ENCODE measurements at places on chromosomes 2 and 18.

- DNase-seq, result no peak
Observed at GRCh38 chr2:58984731-58985130, 743.6 kb upstream of the FANCL start.

DNA sequence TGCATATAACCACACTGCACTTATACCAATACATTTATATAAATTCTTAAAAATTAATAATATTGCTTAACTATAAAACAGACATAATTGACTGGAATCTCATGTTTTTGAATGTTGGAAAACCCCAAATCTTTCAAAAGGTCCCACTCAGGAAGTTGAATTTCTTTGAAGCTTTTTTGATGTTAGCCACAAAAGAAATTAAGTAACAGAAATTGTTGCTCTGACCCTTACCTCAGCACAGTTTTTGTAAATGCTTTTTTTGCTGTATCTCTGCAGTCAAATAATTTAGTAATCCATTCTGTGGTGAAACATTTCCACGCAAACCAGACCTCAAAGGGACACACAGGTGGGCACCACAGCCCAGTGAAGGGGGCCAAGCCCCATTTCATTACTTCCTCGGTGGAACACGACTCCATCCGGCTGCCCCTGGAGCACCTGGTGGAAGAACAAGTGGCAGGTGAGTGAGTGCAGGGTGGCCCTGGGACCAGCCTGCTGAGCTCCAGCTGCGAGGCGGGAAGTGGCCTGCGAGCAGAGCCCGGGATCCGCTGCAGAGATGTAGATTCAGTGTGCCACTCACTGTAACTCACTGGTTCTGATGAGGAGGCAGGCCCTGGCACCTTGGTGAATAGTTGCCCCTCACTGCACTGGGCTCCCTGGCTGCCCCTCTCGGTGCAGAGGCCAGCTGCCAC lies 8.4 kb downstream of the SCLY start:
- DNase-seq, result no peak

GRCh38 chr2:31227110-31227509 lies 6.8 kb upstream of the EHD3 start:
- no peak for DNase-seq

DNA sequence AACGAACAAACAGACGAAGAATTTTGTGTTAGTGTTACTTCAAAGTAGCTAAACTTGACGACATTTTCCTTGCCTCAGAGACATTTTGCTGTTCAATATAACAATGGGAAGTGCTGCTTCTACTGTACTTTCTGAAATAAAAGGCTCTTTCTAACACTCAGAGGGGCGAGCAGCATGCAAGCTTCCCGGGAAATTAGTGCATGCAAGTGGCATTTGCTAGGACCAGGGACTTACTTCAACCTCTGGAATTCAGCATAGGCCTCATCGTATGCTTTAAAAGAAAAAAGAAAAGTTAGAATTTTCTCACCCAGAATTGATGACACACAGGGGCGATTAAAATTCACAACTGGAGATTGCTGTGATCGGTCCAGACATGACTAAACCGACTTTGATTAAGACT lies 62.5 kb upstream of the LPIN2 start:
- DNase-seq, result no peak

GRCh38 chr2:75800456-75800855 lies 89.7 kb upstream of the GCFC2 start:
- no peak for DNase-seq

DNA sequence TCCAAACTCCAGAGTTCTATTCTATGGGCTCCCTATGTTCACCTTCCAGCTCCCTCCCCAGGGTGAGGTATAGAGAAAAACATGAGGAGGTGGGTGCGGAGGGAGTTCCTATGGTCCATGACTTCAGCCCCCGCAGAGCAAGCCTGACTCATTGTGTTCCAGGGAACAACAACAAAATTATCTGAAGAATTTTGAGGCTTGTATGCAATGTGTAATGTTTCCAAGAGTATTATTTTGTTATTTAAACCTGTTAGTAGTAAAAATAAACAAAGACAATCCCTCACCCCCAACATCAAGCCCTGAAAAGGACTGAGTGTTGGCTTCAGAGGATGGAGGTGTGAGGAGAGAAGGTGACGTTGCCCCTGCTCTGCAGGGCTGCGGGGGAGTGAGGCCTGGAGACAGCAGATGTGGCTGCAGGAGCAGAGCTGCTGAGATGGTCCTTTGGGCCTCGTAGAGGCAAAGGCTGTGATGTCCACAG lies 29.0 kb downstream of the LAMA3 start:
- DNase-seq, result no peak

GRCh38 chr2:205582366-205582765 lies 99.9 kb upstream of the NRP2 start:
- no peak for DNase-seq

- DNase-seq, result no peak
Observed at GRCh38 chr18:6629635-6630140, 99.8 kb upstream of the ARHGAP28 start.

DNA sequence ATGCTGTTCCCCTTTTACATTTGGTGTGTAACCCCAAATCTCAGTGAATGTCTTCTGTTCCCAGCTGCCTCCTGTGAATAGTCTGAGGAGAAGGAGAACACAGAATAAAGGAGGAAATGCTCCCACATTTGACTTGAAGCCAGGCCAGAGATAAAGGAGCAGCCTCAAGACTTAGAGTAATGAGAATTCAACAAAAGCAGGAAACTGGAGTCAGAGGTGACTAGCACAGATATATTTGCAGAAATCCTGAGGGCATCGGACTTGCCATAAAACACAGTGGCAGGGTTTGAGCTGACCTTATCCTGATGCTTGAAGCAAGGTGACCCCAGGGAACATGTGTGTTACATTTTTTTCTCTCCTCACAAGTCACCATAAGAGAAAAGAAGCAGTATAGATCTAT lies 291.4 kb upstream of the RND3 start:
- DNase-seq, result no peak

DNA sequence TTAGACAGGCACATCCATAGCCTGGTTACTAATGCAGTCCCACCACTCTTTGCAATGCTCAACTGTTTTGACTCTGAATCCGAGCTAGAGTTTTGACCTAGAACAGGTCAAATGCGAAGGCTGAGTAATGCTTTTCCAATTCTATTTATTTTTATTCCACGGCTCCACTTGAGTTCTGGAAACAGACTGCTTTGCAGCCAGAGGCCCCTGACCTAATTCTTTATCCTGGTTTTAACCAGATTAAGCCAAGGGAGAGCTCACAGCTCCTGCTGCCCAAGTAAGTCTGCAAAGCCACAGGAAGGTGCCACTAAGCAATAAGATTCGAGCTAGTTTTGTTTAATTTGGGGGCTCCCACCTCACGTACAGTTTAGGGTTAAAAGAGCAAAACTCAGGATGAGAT lies 51.4 kb downstream of the MREG start:
- no peak for DNase-seq

DNA sequence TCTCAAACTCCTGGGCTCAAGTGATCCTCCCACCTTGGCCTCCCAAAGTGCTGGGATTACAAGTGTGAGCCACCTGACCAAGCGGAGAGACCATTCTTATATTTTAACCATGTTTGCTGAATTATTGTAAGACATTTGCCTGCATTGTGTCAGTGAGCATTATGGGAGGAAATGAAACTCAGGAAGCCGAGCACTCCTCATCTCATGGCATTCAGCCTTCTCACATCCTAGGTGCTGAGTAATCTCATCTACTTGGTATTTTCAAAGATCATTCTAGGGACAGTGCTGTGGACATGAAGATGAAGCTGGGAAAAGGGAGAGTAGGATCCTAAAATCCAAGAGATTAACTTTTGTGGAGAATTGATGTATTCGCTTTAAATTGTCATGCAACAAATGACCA lies 66.1 kb downstream of the NAPG start:
- no peak for DNase-seq

DNA sequence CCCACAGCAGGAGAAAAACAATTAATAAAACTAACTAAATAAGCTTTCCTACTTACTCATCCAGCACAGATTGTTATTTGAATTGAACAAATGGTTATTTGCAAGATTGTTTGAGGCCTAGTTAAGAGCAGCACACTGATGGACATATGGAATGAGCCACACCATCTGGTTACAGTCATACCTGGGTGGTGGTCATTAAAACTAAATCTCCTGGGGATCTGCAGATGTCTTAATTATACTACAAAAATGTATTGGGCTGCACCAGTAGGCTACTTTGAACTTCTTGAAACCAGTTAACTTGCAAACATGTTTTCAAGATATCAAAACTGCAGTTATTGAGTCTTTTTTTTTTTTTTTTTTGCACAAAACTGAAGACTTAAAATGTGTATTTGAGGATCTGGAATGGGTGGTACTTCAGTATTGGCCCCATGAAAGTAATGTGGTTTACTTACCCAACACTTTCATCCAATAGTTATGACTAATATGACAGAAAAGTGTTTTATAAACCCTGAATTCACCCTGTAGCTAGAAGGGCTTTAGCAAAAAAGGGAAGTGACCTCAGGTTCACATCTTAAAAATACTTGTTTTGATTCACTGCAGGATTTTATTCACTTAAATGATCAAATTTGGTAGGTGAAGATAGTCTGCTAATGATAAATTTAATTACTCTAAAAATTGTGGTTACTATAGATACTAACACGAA lies 10.8 kb downstream of the AGFG1 start:
- DNase-seq, result no peak

DNA sequence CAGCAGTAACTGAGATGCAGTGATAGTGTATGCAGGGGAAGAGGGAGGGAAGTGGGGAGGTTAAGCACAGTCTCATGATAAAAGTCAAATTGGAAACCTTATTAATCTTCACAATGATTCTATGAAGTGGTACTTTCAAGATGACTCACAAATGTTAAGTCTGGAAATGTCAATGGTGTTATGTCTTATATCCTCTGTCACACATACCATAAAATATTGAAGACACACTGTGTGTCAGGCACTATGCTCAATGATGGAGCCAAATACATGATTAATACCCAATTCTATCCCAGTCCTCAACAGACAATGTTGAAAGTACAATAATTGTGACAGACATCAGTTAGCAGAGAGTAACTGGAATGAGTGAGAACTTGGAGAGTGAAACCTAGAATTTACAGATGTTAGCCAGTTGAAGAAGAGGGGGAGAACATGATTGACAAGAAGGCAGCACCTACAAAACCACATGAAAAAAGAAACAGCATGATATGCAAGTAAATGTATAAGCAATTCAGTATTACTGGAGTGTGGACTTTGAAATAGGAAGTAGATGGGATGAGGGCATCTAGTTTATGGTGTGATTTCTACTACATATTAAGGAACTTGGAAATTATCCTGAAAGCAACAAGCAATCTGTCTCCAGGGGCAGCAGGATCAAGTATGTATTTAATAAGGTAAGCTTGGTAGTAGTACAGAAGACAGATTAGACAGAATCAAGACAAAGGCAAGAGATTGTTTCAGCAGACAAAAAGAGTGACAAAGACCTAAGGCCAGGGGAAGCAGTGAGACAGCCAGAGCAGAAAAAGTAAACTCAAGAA lies 107.6 kb downstream of the STRN start:
- DNase-seq, result no peak

DNA sequence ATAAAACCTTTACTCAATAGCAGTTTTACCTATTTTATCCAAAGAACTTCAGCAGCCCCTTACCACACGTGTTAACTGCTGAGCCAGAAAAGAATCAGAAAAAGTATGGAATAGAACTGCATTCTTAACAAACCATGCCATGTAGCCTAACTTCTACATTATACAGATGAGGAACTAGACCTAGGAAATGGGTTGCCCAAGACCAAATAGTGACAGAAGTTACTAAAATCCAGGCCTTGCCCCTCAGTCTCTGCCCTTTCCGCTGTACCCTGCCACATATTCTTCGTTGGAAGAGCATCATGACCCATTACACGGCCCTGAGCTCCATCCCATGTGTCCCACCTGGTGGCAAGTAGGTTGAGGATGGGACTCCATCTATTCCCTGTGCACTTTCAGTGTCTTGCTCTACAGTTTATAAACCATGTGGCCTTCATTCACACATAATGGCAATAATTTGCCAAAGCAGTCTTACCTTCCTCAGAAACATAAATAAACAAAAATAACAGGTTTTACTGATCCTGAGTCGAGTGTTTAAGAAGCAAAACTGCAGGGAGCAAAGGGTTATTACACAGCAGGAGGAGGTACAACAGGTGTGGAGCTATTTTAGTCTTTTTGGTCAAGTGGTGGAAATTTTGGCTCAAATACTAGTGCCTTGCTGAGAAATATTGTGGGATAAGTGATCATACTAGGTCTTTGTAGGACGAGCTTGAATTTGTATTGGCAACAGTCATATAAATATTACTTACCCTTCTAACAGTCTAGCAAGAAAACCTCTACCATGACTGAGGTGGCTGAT lies 46.5 kb downstream of the HNRNPLL start:
- DNase-seq, result no peak

DNA sequence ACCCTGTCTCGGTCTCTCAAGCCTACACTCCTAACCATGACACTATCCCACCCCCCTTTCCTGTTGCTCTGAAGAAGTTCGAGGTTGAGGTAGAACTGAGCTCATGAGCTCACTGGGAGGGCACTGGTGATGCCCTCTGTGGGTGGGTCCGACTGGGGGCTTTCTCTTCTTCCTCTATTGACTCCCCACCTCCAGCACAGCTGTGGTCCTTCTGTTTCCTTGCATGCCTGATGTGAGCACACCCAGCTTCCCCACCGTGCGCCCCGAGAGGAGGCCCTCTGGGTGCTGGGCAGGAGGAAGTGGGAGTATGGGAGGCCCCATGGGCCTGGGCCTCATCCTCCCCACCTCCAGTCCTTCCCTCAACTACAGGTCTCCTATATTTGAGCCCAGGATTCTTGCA lies 20.9 kb downstream of the SPEG start:
- DNase-seq, result no peak

- no peak for DNase-seq
Observed at GRCh38 chr2:219619235-219619634, 8.2 kb upstream of the SLC4A3 start.

- no peak for DNase-seq
Observed at GRCh38 chr18:9627642-9628041, 13.3 kb upstream of the PPP4R1 start.

- no peak for DNase-seq
Observed at GRCh38 chr2:74646834-74647482, 1.2 kb downstream of the M1AP start.

GRCh38 chr18:74242438-74243096 lies 49.2 kb downstream of the CYB5A start:
- DNase-seq, result no peak
